MCF 10A (cell line): ENCODE measurements at places on chromosomes 7 and 10. TPM values are rescaled to one million over a fixed set of nuclear protein-coding genes. Genes with fewer than 3 reads are reported as not detected.

The NUDCD3 gene
- total RNA-seq: 85.5 and 87.7 TPM in 2 replicates

DNA sequence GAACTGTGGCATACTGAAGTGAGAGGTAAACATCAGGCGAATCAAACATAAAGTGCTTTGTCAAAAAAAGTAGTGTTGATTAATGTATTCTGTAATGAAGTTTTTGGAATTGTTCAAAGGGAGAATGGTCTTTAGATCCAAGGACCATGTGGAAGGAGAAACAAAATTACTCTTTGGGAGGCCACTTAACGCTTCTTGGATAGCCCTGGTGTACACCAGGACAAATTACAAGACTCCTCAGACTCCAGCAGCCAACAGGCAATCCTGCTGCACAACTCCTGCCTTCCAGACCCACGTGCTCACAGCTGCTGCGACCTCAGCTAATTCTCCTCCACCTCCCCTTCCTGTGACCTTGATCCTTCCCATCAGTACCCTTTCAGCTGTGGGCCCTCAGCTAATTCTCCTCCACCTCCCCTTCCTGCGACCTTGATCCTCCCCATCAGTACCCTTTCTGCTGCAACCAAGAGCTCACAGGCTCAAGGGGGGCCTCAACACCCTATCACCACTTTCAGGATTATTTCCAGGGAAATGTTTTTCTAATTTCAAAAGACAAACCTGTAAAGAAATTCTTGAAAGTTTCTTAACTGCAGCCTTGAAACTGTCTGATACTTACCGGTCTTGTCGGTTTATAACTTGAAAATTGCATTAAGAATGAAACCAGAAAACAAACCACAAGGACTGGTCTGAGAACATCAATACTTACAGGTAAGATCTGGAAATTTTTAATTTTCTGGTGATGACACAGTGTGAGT is 29.7 kb upstream of the DDC start:
- DNase-seq: no peak

- DNase-seq: no peak
These were observed 342.3 kb upstream of the BMPER start for GRCh38 chr7:33562996-33563395.

DNA sequence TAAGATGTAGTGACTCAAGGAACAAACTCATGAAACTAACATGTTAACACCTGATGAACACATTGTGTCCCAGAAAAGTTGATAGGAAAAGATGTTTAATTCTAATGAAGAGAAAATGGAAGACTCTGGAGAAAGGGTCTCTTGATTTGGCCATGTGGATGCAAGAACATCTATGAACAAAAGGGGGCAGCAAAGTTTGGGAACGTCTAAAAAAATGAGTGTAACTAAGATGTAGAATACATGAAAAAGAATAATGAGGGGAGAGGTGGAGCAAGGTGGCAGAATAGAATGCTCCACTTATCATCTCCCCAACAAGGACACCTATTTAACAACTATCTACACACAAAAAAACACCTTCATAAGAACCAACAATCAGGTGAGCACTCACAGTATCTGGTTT is 805.1 kb downstream of the TNS3 start:
- DNase-seq: peak; percentile 47

The STARD3NL gene
- 24.5 and 25.6 TPM in 2 replicates for total RNA-seq

GRCh38 chr7:81187753-81188152 is 268.9 kb upstream of the SEMA3C start:
- DNase-seq: no peak

GRCh38 chr10:84924131-84924530 is 595.7 kb downstream of the CCSER2 start:
- DNase-seq: peak; percentile 21

- no peak for DNase-seq
These were observed 42.1 kb downstream of the CYP51A1 start for GRCh38 chr7:92092210-92092609.

DNA sequence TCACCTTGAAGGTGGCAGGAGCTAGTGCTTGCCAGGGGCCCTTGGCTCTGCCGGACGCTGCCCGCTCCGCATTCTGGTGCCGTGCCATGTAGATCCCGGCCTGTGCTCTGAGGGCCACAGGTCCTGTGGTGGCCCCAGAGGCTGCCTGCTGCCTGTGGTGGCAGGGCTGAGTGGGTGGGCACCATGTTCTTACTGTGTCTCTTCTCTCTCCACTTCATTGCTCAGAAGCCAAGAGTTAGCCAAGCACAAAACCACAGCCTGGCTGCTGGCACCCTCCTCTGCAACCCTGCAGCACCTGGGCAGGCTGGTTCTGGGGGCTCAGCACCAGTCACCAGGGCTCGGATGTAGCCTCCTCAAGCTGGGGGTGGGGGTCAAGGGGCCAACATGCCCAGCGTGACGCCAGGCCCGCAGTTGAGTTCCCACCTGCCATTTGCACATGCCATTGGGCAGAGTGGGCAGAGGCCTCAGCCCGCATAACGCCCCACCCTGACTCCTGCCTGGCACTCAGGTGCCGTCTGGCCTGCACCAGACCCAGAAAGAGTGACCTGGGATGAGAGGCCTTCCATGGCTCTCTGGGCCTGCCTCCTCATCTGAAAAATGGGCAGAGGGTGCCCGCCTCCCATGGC is 16.3 kb downstream of the ZMIZ1 start:
- DNase-seq: no peak

GRCh38 chr7:22849662-22850061 is 27.0 kb upstream of the TOMM7 start:
- DNase-seq: no peak

DNA sequence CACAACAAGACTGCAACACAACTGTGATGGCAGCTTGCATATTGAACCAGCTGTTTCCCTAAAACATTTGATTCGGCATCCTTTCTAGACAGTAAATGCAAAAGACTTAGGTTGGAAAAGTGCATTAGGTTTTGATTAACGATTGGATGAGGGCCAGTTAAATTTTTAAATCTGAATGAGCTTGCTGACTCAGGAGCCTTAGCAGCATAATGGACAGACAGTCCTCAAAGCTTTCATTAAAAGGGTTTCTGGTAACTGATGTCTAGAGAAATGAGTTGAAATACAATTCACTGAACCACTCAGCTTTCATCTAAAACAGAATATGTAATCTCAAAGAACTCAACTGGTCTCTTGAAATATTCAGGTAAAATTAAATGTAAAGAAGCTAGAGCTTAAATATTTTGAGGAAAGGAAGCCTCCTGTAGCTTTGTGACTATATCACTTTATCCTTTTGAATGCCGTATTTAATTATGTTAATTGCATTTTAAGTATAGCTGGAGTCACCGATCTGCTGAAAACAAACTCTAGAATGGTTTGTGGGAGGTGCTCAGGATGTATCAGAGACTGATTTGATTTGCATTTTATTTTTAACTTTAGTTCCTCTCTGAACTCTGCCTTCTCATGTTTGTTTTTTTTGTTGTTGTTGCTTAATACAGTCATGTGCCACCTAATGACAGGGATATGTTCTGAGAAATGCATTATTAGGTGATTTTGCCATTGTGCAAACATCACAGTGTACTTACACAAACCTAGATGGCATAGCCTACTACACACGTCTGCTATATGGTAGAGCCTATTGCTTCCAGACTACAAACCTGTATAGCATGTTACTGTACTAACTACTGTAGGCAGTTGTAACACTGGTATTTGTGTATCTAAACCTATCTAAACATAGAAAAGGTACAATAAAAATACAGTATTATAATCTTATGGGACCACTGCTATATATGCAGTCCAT is 29.2 kb upstream of the ATRNL1 start:
- DNase-seq: no peak

DNA sequence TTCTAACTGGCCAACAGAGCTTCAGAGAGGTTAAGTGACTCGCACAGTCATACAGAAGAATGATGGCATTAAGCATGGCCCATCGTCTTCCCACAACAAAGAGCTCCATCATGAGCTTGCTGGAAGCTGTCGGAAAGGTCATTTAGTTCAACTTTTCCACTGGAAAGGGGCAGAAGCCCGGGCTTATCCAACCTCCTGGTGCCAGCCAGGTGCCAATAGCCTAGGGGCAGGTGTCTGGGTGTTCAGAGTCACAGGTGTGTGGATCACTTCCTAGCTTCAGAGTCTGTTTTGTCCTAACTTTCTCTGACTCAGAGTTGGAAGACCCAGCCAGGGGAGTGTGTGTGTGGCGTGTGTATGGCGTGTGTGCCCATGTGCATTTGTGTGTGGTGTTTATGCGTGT is 1.3 kb upstream of the TRPV6 start:
- peak; percentile 73 for DNase-seq

DNA sequence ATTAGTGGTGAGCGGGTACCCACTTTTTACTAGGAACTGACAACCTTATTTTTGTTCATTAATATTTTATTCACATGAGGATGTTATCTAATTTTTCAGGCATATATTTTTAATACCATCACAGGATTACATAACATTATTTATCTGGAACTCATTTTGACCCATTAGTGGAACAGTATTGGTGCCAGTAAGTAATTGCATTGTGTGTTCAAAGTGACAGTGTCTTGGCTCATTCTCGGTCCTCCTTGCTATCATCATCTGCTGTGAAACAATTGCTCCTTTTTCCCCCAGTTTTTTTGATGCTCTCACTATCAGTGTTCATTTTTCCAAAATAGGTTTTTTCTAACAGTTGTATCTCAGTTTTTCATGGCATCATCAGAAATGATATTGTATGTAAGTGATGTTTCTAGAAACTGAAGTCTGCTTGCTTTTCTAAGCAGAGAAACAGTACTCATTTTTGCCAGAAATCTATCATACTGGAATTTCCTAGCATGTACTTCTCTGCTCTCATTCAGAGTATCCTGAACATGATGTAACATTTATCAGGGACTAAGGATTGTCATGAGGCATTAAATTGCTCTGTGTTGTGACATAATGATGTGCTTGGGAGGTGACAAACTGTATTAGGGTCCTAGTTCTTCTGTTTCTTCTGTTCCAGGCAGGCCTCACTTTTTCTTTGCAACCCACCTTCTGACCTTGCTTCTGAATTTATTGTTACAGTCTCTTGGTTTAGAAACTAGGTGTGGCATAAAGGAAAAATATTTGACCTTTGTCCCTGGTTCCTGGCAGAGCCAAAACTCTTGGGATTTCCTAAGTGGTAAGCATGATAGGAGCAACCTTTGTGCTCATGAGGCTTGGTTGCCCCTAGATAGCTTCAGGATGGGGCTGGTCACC is 4.2 kb downstream of the NUB1 start:
- no peak for DNase-seq

The NPVF gene
- not detected in 2 replicates for total RNA-seq

The ADRA2A gene
- total RNA-seq: not detected in 2 replicates

DNA sequence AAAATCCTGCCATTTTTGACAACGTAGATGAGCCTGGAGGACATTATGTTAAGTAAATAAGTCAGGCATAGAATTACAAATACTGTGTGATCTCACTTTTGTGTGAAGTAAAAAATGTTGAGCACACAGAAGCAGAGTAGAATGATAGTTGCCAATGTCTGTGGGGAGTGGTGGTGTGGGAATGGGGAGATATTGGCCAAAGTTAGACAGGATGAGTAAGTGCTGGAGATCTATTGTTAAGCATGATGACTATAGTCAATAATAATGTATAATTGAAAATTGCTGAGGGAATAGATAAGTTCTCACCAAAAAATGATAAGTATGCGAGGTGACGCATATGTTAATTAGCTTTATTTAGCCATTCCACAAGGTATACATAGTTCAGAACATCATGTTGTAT is 92.0 kb downstream of the GPR85 start:
- no peak for DNase-seq

DNA sequence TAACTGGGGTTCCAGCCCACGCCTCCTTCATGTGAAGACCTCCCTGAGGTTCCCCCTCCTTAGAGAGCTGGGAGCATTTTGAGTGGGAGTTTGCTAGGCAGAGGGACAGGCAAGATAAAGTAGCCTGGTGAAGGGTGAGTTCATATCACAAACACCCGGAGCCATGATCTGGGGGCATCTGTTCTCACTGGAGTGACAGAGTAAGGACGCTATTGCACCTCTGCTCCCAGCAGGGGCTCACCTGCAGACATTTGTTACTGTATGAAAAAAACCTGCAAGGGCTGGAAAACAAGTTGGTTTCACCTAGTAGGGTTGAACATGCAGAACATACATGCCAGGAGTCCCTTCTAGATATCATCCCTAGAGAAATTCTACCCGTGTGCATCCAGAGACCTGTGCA is 88.4 kb downstream of the CARD11 start:
- DNase-seq: no peak

GRCh38 chr7:7913504-7913903 is 55.1 kb upstream of the GLCCI1 start:
- peak; percentile 36 for DNase-seq

The PHKG1 gene
- 1.2 and 2.4 TPM in 2 replicates for total RNA-seq

The MGAM2 gene
- total RNA-seq: not detected in 2 replicates

GRCh38 chr7:106616708-106617051 is 44.3 kb downstream of the CCDC71L start:
- DNase-seq: no peak

The CPVL gene
- 29.2 and 49.0 TPM in 2 replicates for total RNA-seq

GRCh38 chr7:104956753-104957450 is 57.1 kb upstream of the KMT2E start:
- no peak for DNase-seq

The MAT1A gene
- total RNA-seq: 0.26 TPM in 1 of 2 replicates, not detected in the other

DNA sequence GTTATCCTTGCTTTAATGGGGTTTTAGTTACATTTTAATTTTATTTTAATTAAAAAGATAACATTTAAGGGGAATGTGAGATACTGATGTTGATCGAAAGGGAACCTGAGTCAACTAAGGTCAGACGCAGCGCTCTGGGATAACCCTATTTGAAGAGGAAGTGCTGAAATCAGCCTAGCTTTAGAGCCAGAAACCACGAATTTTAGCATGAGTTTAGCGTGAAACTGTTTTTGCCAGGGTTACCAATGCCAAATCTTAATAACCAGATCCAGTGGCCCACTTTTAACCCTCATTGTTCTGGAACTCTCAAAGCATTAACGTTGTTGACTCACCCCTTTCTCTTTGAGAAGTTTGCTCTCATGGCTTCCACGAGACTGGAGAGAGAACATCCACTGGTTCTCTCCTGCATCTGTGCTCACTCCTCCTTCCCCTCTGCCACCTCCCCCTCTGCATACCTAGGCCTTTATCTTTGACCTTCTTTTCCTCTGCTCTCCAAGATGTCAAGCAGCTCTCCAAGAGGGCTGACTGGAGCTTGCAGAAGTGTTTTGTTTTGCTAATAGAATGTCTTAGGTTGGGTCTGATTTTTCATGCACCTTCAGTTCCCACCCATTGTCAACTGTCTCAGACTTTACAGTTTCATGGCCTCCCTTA is 198.3 kb upstream of the CELF2 start:
- no peak for DNase-seq

DNA sequence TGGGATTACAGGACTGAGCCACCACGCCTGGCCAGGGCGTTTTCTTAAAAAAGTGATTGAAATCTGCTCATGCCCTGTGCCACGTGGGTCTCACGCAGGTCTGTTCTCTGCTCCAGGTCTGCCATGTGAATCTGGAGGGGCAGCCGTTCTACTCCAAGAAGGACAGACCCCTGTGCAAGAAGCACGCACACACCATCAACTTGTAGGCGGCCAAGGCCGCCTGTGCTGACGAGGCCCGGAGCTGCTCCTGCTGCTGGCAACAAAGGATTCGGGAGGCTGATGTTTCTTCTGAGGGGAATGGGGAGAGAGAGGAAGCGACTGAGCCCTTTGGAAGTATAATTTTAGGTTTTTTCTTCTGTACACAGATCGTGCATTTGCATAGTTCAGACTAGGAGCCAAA is 23.6 kb upstream of the BMPR1A start:
- DNase-seq: no peak
